SK-N-SH (cell line): ENCODE measurements at places on chromosomes 6 and 20.
A peak's percentile ranks its signal among the peaks of the same experiment; 100 is the strongest.

DNA sequence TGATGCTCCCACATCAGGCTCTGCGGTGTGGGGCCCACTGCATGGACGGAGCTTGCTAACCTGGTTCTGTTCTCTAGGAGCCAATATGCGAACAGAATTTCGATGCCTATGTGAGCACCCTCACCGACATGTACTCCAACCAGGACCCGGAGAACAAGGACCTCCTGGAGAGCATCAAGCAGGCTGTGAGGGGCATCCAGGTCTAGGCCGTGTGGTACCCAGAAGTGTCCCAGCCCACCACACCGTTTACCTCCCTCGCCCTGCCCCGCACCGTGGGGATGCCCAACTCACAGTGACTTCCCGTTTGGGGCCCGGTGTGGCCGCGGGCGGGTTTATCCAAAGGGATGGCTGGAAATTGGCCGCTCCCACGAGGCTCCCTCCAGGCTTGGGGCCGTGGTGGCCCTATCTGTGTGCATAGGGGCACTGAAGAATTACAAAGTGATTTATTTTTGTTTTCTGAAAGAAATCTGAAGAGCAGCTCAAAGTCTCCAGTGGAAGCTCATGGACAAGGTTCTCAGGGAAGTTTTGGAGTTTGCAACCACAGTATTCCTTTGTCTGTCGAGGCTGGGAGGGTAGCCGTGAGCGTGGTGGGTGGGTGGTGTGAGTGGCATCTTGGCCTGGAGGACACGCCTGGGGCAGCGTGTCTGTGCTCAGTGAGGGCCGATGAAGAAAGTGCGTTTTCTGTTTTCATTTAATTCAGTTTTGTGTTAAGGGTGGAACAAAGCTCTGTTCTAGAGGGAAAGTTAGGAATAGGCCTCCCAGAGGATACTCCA lies 15.1 kb upstream of the PCMTD2 start:
- no peak for DNase-seq

- peak; percentile 52 for DNase-seq
These were observed 9.2 kb downstream of the NRN1 start for GRCh38 chr6:5997420-5997987.

DNA sequence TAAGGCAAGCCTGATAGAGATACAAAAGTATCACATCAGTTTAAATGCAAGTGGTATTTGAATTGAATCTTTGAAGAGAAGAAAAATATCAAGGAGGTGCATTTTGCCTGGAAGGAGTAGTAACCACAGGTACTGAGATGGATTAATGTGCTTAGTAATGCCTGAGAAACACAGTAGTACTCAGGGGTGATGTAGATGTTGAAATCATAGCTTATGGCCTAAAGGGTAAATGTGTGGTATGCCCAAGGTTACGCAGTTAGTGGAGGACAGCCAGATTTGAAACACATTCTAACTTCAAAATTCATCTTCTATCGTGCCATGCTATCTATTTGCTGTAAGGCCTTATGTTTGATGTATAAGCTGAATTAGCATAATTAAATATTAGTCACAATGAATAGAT lies 55.9 kb downstream of the STXBP5 start:
- no peak for DNase-seq

DNA sequence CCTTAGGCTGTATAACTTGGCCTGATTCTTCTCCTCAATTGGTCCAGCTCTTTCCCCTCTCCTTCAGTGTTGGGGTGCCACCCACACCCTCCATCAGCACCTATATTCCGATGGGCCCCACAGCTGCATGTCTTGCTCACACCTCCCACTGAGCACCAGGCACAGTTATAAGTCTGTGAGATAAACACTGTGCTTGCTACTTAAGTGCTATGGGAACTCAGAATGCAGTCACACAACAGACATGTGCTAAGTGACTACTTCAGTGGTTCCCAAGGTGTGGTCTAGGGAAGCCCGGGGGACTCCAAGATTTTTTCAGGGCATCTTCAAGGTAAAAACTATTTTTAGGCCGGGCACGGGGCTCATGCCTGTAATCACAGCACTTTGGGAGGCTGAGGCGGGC lies 7.3 kb downstream of the ZC3H12D start:
- no peak for DNase-seq

DNA sequence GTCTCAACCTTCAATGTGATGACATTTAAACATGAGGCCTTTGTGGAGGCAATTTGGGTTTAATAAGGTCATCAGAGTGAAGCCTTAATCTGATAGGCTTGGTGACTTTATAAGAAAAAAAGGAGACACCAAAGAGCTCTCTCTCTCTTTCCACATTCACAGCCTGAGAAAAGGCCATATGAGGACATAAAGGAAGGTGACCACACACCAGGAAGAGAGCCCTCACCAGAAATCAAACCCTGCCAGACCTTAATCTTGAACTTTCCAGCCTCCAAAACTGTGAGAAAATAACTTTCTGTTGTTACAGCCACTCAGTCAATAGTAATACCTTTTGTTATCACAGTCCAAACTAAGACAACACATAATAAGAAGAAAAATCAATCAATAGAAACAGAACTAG lies 47.7 kb downstream of the COL12A1 start:
- DNase-seq = no peak

DNA sequence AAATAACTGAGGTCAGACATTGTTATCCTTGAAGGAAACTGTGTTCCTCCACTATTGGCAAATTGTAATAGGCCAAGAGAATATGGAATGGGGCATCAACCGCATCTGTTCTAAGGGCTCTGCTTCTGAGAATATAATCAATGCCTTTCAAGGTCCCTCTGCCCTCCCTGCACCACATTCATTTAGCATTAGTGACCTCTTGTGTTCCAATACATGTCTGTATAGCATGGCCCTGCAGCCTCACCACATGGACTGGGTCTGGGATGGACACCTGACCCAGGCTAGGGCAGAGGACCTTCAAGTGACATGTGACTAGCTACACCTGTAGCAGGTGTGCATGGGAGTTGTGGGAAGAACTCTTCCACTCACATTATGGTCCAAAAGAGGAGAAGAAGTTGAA lies 14.2 kb downstream of the BTN3A1 start:
- no peak for DNase-seq

DNA sequence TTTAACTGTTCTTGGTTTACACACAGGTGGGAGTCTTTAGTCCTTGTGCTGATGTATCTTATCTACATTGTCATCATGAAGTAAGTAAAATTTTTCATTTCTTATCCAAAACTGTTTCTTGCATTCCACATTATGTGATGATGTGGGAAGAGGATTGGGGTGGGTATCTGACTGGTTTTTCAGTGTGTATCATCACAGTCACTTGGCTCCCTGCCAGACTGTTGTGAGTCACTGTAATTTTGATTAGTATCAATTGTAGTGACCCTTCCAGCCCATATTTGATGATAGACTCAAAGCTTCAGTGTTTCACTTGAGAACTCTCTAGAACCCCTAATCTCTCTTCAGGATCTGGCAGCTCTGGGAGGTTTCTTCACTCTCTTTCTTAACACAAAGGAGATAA lies 84.5 kb upstream of the RIN2 start:
- DNase-seq = no peak

GRCh38 chr20:8549192-8549591 lies 417.1 kb downstream of the PLCB1 start:
- no peak for DNase-seq

- no peak for DNase-seq
These were observed 45.3 kb upstream of the LOC128125822 start for GRCh38 chr6:63526931-63527330.

DNA sequence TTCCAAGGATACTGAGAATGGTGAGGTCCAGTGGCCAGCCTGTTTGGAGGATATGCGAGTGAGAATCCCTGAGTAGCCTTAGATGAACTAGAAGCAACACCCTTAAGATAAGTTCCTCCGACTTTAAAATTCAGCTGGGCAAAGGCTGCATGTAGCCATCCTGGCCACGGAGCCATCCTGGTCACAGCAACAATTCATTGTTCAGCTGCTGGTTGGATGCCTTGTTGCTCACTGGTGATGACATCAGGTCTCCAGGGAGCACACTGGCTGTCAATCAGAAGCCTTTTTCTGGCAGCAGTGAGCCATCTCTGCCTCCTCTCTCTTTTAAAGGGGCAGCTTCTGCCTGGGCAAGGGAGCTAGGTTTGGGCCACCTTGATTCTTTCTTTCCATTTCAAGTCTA lies 22.4 kb upstream of the RIMS4 start:
- no peak for DNase-seq

DNA sequence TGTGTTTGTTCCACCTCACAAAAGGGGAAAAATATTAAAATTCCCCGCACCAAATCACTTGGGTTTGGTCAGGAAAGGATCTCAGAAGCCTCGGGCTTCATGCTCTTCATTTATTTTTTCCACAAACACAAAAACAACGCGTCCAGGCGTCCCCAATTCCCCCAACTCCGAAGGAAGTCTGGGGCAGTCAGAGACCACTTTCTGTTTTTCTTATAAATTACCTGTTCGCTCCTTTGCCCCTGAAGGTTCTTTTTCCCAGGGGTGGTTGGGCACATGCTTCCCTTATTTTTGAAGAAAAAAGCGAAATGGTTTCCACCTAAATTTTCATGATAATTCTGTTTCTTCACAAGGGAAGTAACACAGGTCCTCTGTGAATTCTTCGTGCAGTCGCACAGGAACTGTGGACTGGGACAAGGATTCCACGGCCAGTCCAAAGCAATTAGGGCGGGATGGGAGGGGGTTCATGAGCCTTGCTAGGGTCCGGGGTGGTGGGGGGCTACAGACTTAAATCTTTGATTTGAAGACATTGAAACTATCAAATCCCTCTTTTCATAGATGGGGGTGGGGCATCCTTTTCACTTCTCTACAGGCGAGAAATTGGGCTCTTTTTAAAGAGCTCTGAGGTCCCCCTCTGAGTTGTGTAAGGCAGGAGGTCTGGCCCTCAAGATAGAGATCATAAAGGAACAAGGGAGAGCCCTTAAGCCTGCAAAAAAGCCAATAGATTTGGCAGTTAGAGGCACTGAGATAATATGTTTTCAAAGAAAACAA lies 30.5 kb upstream of the HFE start:
- peak; percentile 52 for DNase-seq

DNA sequence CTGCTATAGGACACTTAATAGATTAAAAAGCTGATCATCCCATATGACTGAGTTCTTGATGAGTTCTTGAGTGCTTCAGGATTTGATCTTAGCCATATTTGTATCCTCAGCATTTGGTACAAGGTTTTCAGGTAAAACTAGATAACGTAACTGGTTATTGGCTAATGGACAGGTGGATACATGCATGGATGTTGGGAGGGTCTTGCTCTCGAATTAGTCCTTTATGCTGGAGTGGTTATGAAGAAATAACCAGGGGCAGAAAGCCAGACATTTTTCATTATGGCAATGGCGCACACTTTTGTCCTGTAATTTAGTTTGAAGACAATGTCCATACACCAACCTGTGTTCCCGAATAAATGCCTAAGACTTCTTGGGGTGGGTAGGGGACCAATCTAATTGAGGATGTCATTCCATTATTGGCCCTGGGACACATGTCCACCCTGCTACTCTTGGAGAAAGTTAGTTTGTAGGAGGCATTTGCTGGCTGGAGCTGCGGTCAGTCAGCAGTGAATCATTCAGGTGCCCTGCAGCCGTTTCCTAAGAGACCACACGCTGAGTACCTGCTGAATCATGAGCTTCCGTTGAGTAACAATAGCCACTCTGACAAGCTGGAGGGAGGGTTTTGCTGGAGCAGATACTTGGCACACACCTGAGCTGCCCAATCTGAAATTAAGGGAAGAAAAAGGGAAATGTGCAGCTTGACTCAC lies 194.4 kb downstream of the FOXA2 start:
- DNase-seq = no peak

- no peak for DNase-seq
These were observed 532 bp upstream of the SLC35F1 start for GRCh38 chr6:117906507-117906957.

DNA sequence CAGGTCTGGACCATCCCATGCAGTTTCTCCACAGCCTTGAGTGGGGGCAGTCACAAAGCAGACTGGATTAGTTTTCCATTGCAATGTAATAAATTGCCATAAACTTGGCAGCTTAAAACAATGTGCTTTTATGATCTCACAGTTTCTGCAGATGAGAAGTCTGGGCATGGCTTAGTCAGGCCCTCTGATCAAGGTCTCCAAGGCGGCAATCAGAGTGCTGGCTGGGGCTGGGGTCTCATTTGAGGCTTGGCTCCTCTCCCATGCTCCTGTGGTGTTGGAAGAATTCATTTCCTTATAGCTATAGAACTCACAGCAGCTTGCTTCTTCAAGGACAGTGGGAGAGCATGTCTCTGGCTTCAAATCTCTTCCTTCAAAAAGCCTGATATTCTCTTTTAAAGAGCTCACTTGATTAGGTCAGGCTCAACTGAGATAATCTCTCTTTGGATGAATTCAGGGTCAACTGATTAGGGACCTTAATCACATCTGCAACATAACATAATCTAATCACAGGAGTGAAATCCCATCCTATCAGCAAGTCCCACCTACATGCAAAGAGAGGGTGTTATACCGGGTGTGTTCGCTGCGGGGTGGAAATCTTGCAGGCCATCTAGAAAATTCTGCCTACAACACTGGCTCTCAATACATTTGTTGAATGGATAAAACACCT lies 77.4 kb upstream of the SULF2 start:
- no peak for DNase-seq

- DNase-seq = no peak
These were observed 37.7 kb upstream of the C20orf144 start for GRCh38 chr20:33624399-33624798.

DNA sequence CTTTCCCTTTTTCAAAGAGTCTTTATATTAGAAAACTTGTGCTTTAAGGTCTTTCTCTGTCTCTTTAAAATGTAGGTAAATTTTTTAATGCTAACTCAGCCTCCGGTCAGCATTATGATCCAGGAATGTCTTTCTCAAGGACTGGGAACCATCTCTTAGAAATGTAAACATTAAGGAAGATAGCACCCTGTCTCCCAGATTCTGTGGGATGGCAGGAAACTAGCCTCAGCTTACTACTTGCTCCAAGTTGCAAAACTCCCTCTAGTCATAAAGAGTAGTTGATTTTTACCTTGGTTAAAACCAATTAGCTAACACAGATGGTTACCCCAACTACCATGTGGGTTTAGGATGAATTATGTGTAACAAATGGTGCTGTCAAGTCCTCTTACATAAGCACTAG lies 4.7 kb upstream of the TAAR1 start:
- no peak for DNase-seq

GRCh38 chr20:32558526-32558925 lies 26.6 kb downstream of the NOL4L start:
- DNase-seq = no peak

GRCh38 chr6:24484657-24485323 lies 4.6 kb downstream of the GPLD1 start:
- no peak for DNase-seq

DNA sequence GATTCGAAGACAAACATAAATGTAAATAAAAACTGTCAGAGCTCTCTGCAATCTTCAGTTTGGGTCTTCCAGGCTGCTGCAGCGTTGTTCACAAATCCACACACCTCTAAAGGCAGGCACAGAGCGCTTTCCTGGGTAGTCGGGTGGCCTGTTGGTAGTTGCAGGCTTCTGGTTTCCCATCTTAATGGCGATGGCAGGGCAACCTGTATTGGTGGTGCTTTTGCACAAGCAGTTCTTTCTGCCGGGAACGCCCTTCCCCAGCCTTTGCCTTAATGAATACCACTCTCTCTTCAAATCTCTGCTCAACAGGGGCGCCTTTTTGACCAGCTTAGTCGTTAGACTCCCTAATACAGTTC lies 723 bp upstream of the IFT52 start:
- peak; percentile 51 for DNase-seq

- no peak for DNase-seq
These were observed 15.9 kb upstream of the FANCE start for GRCh38 chr6:35436071-35436857.

- no peak for DNase-seq
These were observed 347.7 kb downstream of the BCKDHB start for GRCh38 chr6:80454197-80454596.
